ENCODE measurements at places on chromosomes 5 and 9.

DNA sequence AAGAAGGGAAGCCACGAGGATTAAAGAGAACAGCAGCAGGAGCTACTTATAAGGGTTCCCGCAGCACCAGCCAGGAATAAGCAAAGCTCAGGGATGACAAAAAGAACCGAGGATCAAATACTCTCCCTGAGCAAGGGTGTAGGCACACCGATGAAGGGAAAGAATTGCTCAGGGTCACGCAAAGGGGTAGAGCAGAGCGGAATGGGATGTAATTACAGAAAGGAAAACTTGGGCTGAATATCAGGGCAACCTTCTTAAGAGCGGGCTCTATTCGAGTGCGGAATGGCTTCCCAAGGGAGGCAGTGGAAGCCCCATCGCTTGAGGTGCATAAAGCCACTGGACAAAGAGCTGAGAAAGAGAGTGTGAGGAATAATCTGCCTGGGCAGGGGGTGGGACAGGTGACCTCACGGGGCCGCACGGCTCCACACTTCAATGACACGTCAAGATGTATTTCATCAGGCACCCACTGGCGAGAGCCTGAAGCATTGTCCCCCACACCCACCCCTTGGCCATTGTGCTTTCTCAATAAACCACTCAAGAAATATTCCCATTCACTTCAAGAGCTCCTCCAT, 162.2 kb downstream of the EBF1 start:
- DNase-seq = no peak

DNA sequence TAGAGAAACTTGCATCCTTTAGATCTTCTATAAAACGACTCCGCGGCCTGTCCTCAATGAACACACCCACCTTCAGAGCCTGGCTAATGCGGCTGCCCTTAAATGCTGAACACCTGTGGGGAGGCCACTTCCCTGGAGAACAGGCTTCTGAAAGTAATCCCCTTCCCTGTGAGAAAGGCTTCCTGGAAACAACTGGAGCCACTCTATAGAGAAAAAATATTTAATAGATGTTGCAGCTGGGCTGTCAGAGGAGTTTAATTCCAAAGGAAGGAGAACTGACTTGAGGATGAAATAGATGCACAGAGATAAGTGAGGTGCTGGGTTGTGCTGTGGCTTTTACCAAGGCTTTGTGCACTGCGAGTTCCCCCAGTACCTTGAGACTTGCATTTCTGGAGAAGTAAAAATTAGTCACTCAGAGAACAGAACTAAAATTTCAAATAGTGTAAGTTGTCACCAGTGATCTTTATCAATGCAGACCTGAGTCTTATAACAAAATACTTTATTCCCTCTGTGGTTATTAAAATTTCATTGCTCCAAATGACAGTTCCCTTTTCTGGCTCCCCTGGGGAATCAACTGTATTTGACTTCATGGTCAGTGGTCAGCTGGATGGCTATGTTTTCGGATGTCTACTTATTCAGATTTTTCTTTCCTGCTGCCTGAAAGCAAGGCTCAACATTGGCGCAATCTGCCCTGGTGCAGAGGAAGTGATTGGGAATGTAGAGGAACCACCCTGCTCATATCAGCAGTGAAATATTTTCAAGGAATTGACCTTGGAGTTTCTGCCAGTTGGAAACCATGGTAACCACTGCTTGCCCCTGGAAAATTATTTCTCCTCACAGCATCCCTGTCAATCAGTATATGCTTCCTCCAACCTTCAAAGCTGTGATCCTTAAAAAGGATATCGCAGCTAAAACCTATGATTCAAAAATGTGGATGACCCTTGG, 238.8 kb downstream of the SMARCA2 start:
- DNase-seq = no peak

- no peak for DNase-seq
Measured at GRCh38 chr5:140041492-140042392, 1.4 kb downstream of the NRG2 start.

- no peak for DNase-seq
Measured at GRCh38 chr5:119255571-119256356, 100.1 kb upstream of the TNFAIP8 start.

GRCh38 chr5:166341740-166342337, 1949.6 kb upstream of the WWC1 start:
- no peak for DNase-seq

GRCh38 chr5:14003936-14004335, 59.4 kb upstream of the DNAH5 start:
- no peak for DNase-seq

GRCh38 chr5:51449026-51449425, 65.8 kb downstream of the ISL1 start:
- no peak for DNase-seq

- DNase-seq = no peak
Measured at GRCh38 chr5:168648016-168648415, 68.8 kb upstream of the PANK3 start.

- DNase-seq = no peak
Measured at GRCh38 chr5:178474562-178475184, 115.5 kb downstream of the COL23A1 start.

DNA sequence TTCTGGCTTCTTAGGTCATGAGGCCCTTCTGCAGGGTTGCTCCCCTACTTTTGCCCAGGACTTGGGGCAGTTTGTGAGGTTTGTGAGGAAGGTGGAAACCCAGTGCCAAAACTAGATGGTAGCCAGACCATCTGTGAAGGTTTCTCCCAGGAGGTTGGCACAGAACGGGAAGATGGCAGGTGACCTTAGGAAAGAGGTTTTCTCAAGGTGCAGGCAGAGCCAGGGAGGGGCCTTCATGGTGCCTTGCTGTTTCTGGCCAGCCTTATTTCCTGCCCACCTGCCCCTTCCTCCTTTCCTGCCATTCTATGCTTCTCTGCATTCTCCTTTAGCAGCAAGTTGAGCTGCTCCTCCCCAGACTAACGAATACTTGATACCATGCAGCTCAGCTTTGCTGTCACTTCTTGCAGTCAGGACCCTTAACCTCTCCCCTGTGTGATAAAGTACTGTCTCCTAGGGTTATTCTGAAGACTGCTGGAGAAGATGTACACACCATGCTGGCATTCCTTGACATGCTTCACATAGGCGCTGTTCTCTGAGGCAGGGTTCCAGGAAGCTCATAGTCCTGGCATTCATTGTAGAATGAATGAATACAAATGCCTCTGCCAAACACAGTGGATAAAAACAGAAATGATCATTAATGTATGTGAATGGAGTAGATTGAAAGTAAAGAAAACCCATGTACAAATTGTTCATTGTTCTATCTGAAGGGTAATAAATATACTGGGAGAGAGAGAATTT, 154.3 kb downstream of the KDM4C start:
- no peak for DNase-seq

DNA sequence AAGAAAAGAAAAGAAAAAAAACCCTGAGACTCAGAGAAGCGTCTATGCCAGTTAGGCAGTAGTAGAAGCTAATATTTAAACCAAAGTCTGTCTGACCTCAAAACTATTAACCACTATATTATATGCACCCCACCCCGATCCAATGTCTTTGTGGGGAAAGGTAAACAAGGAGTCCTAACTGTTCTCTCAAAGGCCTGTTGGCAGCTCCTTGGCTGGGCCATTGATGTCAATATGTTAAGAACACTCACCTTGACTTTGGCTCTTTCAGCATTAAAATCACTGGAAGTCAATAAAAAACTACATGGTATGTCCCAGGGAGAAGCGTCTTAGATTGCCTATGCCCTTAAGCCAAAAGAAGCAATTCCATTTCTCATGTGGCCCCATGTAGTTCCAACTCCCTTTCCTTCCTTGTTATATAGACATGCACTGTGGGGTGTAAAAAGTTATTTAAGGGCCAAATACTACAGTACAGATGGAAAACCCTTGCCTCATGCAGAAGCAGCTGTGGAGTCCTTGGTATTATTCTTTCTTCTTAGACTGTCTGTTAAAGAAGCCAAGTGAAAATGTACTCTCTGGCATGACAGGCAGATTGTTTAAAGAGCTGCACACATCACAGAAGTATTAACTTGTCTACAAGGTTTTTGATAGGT, 308.6 kb upstream of the RPS23 start:
- DNase-seq = no peak

DNA sequence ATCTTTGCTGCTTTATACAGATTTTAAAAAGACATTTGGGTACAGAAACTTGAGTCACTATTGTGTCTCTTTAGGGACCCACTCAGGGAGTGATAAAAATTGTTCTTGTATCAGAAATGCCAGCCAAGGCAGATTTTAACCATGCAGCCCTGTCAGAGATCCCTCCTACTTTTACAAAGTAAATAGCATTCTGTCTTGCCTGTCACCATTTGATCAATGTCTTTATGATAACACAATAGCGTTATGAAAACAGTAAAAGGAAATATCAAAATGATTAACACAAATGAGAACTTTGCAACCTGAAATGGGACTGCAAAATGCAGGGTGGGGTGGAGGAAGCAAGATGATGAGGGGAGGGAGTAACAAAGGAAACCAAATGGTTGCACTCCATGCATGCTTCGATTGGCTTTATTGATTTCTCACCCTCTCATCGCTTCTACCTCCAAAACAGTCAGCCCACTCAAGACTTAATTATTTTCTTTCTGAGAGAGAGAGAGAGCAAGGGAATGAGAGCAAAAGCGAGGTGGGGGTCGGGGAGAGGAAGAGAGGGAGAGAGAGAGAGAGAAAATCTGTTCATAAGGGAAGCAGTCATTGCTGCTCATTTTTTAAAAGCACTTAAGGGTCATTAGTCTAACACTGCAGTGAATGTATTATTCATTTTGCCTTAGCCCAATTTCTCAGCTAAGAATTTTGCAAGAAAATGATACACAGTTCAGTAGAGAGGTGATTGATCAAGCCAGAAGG, 576.5 kb downstream of the CSNK1G3 start:
- DNase-seq = no peak

DNA sequence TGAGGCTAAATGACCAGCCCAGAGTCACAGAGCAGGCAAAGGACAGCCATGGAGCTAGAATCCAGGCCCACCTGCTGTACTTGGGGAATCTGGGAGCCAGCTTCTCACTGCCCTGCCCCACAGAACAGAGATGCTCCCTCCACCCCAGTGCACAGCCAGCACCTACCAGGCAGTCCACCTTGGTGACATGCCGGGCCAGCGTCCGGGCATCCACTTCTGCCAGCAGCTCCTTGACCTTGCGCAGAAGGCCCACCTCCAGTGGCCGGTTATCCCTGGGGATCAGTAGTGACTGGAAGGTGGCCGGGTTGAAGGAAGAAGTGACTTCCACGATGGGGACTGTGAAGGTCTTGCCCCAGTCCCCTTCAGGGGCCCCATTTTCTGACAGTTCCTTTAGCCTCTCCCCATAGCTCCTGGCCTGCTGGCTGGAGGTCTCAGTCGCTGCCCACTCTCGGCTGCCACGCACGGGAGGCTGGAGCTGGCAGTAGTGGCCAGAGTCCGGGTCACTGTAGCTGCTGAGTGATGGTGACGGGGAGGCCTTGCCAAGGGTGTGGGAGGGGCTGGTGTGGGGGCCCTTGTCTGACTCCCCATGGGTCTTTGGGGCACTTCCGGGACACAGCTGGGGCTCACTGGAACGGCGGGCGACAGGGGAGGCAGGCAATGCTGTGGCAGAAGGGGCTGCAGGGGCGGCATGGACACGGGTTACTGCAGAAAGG, 9.5 kb upstream of the TOR2A start:
- DNase-seq = no peak

DNA sequence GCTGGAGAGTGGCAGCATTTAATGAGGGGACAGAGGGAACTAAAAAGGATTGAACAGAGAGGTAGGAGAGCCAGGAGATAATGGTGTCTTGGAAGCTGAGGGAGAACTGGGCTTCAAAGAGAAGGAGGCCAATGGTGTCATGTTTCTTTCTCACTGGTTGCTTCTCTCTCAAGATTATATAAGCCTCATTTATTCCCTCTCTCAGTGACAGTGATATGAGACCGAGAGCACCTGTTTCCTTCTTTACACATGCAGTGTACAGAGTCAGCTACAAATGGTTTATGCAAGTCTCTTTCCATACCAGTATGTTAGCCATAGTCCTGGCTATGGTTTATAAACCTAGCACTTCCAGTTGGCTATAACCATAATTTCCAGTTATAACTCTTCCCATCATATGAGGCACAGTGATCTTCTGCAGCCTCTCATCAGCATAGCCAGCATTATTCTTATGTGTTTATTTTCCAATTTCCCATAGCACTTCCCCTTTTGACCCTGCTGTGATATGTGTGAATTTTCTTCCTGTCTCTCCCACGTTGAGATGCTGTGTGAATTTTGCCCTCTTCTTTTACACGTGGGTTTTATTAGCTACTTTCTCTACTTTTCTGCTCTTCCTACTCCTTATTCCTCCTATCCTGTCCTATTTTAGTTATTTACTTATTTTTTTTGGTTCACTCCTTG, 71.2 kb downstream of the UNC13B start:
- DNase-seq = no peak

GRCh38 chr5:1801222-1801966, at the start of gene NDUFS6:
TSS of gene NDUFS6 (plus strand) at chr5:1801407. CDS start at chr5:1801418, 11 bp downstream.
- DNase-seq = peak; percentile 73

DNA sequence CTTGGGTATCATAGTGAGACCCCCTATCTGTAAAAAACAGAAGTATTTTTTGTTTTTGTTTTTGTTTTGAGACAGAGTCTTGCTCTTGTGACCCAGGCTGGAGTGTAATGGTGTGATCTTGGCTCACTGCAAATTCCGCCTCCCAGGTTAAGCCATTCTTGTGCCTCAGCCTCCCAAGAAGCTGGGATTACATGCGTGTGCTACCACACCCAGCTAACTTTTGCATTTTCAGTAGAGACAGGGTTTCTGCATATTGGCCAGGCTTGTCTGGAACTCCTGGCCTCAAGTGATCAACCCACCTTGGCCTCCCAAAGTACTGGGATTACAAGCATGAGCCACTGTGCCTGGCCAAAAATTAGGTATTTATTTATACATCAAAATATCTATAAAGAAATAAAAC, 10.2 kb upstream of the CCDC171 start:
- DNase-seq = no peak
